ENCODE measurements at places on chromosomes 4 and X.

DNA sequence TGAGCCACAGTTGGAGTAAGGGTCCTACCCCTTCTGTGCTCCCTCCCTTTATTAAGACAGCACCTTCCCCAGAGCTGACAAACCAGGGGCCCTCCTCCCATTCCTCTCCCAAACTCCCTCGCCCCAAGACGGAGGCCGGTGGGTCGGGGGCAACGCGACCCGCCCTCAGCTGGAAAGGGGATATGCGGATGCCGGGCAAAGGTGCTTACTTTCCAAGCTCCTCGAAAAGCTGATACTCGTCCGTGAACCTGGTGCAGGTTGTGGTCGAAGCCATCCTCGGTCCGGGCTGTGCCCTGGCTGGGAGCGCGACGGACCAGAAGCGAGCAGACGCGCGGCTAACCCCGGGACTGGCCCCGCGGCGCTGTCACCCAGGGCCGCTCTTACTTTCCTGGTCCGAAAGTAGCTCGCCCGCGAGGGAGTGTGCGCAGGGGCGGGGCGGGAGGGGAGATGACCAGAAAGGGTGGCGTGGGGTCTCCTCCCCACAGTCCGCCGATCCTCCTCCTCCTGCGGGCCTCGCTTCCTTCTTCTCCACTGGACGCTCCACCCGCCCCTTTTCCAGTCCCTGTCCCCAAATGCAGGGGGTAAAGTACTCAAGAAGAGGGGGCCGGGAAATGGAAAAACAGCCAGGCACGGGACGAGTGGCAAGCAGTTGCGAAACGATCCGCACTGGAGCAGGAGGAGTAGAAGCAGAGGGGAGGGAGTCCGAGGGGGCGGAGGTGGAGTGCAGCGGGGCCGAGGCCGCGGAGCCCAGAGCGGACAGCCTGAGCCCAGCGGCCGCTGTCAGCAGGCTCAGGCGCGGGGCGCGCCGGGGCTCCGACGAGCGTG is 531 bp downstream of the CAMK2D start:
- peak; percentile 17 for DNase-seq

GRCh38 chr4:76702440-76703122 is 195.4 kb downstream of the SOWAHB start:
- no peak for DNase-seq

DNA sequence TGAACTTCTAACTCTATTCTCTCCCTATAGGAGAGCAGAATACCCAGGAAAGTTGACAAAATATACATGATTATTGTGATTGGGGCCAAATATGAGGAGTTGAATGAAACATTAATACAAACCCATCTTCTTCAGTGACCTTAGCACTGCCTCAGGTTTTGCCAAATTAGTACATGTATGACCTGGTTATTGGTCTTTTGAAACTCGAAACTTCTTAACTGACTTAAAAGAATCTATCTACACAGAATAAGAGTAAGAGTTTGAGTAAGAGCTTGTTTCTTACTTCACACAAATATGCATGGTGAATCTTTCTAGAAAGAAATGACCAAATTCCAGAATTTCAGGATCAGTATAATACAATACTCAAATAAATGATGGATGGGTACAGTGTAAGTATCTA is 213.0 kb upstream of the GK2 start:
- DNase-seq: no peak

DNA sequence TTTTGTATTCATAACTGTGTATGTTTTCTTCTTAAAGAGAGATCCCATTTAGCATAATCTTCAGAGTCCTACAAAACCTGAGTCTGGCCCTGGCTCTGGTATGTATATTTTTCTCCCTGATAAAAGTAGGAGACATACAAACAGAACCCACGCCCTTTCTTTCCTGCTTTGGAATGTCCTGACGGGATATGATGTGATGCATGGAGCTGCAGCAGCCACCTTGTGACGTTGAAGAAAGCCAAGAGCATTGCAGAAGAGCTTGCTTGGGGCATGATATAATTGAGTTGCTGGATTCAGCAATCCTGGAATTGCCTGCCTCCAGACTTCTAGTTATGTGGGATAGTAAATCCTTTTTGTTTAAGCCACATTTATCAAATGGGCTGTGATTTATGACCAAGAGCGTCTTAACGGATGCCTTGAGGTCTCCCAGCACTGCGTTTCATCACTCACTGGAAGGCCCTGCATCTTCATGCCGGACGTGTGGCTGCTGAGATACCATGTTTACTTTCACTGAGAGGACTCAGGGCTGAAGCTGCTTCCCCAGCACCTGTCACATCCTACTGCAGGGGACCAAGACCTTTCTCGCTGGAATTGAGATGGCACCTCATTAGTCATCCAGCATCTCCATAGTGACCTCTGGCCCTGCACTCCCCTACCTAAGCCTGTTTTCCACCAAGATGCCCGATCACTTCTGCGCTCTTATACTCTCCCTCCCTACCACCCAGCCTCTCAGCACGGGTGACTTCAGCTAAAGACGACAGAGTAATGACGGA is 107.0 kb downstream of the ENPP6 start:
- DNase-seq: no peak

GRCh38 chrX:20032201-20032600 is 41.3 kb upstream of the BCLAF3 start:
- DNase-seq: no peak

GRCh38 chrX:108353452-108353851 is 84.8 kb downstream of the COL4A6 start:
- DNase-seq: no peak

DNA sequence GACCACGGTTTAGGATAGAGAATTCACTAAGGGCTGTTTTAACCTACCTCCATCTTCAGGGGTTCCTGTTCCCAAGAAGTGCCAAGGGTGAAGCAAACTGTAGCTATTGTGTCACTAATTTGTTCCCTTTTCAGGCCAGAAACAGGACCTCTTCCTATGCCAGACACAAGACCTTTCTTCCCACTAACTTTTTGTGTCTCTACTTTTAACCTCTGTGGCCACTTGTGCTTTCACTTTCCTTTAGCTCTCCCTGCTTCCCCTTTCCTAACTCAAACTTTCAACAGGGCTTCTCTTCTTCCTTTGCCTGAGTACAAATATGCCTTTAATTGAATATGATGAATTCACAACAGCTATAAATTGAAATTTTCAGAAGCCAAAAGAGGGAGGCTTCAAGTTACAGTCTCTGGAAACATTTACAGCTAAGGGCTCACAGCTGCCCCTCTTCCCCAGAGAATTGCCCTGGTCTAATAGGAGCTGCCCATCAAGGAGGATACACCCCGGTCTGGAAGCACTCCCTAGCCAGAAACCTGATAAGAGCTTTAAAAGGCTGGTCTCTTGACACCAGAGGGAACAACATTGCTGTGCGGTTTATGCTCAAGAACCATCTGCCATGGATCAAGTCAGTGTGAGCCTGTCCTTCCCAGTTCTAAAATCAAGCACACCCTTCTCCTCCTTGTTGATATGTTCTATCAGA is 61.7 kb upstream of the PLS3 start:
- DNase-seq: no peak

GRCh38 chr4:2793586-2794485 is 951 bp downstream of the SH3BP2 start:
- DNase-seq: no peak

GRCh38 chr4:141783770-141784169 is 147.4 kb downstream of the IL15 start:
- no peak for DNase-seq

- no peak for DNase-seq
Observed at GRCh38 chr4:181939199-181939945, 303.8 kb upstream of the TENM3 start.

DNA sequence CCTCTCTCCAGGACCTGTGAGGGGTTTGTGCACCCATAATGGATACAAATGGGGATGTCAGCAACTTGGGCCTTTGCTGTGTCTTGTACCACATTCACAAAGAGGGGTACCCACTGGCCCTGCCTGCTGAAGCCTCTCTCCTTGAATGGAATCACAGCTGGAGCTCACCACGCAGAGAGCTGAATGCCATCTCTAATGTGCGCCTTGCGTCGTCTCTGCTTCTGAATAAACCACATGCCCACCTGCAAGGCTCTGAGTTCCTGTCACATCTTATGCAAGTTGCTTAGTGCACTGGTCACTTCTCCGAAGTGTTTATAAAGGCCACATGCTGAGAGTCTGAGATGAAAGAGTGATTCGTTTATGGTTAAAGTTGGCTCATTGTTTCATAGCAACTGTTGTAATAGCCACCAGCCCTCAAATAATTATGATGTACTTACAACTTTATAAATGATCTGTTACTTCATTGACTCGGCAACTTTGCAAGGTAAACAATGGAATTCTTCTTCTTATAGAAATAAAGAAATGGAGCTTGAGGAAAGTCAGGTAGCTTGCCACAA is 6.2 kb upstream of the PUDP start:
- DNase-seq: no peak

DNA sequence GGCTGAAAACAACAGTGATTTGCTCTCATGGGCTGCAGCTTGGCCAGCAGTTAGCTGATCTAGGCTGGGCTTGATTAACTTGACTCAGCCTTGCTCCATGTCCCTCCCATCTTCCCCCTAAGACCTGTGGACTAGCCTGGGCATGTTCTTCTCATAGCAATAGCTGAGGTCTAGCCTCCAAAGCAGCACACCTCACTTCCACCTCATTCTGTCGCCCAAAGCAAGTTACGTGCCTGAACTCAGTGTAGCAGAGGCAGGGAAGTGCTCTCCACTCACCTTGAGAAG is 62.2 kb downstream of the EVC start:
- no peak for DNase-seq

GRCh38 chr4:173051716-173052115 is 116.9 kb upstream of the GALNT7 start:
- DNase-seq: no peak

- no peak for DNase-seq
Observed at GRCh38 chr4:26753617-26754016, 107.0 kb upstream of the STIM2 start.
